ENCODE measurements at places on chromosomes 7 and 10.

DNA sequence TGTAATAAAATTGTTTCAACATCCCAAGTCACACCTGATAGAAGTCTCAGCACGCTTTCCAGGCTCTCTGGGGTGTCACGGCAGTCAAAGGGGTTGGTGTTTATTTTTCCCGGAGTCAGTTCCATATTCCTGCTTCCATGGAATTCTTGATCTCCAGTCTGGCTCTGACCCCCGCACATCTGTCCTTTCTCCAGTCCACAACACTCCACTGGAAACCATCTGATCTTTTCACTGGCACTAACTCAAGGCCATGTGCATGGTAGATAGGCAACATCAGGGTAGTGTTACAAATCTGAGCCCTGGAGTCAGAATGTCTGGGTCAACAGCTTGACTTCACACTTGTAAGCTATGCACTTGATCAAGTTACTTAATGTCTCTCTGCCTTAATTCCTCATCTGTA, 176.2 kb downstream of the WDR11 start:
- no peak for DNase-seq

- DNase-seq, result no peak
These were observed 44.5 kb upstream of the ELMO1 start for GRCh38 chr7:37493123-37493522.

DNA sequence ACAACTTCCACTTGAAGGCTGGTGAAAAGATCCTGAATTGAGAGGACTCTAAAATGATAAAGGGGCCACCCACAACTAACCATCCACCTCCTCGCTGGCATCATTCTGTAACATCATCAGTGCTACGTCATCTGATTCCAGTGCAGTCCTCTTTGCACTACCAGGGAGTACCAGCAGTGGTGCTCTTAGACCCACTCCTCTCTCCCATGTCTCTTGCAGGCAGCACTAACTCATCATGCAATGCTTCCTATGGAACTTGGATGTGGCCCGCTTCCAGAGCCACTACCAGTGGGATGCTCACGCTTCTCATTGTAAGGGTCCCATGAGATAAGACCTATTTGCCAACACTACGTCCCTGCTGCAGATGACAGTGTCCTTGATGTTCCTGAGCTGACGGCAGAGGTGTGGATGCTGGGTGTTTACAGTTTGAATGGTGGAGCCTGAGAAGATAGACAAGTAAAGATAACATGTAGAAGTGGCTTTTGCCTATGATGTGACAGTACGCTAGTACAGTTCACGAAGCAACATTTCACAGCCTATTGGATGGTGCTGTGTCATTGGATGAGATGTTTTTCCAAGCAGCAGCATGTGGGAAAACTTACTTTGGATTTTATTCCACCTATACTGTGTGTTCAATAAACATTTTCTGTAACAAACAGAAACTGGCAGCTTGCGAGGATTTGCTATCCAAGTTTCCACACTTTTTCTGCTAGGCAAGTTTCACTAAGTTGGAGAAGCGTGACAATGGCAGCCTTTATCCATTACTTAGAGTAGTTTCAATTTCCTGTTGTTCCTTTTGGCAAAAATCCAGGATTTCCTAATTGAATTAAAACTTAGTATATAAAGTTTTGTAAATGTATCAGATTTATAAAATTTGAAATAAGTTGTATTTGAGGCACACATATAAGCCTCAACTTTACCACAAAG, 35.8 kb upstream of the COBL start:
- DNase-seq, result no peak

DNA sequence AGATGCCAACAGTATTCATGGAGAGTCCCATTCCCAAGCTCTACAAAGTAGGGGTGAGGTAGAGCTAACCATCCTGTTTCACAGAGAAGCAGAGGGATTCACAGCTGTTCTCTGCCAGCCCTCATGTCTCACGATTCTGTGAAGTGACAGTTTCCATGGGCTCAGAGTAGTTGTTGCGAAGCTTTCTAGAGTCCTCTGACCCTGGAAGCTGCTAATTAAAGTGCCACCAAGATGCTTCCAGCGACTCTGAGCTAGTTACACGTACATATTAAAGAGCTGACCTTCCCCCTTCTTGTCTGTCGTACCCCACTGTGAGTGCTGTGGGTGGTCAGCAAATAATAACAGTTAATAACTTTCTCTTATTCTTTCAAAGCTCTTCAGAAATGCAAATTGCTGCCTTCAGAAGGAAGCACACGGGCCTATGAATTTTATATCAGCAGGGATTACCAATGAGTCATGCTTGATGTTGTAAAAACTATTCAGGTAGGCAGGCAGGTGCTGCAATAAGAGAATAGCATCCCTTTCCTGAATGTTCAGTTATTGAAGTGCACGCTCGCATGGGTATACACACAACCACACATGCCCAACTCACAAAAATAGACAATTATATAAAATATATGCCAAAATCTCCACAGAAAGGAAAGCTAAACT, 34.1 kb downstream of the DNAJB9 start:
- DNase-seq, result no peak

- no peak for DNase-seq
These were observed 238.8 kb downstream of the ARL4A start for GRCh38 chr7:12926206-12926605.

DNA sequence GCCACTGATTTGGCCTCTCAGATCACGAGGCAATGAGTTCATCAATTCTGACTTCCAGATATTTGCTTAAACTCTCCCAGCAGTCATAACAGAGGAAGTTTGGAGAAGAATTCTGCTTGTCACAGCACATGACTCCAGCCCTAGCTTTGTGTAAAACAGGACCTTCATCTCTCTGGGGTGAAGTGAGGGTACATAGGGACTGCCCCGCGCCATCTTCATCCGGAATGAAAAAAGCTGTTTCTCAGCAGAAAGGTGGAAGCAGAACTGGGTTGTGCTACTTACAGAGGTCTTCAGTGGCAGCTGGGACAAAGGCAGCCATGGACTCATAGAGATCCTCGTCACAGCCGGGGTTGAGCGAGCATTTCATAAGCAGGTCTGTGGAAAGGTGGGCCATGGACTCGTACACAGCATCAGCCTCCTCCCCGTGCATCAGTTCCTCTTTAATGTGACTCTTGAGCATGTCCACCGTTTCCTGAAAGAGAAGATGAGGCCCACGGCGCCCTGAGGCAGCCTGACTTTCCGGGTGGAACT, 58.4 kb upstream of the TM9SF3 start:
- DNase-seq, result no peak

- DNase-seq, result no peak
These were observed 365.9 kb upstream of the ZMIZ1 start for GRCh38 chr10:78702876-78703275.

GRCh38 chr10:78568620-78569019, 500.1 kb upstream of the ZMIZ1 start:
- no peak for DNase-seq

DNA sequence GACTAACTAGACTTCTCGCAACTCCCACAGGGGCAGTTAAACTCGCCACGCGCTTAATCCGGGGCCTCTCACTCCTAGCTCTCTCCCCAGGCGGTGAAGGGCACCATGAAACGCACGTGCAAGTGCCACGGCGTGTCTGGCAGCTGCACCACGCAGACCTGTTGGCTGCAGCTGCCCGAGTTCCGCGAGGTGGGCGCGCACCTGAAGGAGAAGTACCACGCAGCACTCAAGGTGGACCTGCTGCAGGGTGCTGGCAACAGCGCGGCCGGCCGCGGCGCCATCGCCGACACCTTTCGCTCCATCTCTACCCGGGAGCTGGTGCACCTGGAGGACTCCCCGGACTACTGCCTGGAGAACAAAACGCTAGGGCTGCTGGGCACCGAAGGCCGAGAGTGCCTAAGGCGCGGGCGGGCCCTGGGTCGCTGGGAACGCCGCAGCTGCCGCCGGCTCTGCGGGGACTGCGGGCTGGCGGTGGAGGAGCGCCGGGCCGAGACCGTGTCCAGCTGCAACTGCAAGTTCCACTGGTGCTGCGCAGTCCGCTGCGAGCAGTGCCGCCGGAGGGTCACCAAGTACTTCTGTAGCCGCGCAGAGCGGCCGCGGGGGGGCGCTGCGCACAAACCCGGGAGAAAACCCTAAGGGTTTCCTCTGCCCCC, 19.5 kb downstream of the WNT8B start:
- peak; percentile 66 for DNase-seq

- no peak for DNase-seq
These were observed 73.5 kb downstream of the ZFAND4 start for GRCh38 chr10:45599021-45599603.

- no peak for DNase-seq
These were observed 337.7 kb downstream of the GATA3 start for GRCh38 chr10:8392216-8392615.

GRCh38 chr10:69119896-69120295, 4.1 kb upstream of the VPS26A start:
- no peak for DNase-seq

DNA sequence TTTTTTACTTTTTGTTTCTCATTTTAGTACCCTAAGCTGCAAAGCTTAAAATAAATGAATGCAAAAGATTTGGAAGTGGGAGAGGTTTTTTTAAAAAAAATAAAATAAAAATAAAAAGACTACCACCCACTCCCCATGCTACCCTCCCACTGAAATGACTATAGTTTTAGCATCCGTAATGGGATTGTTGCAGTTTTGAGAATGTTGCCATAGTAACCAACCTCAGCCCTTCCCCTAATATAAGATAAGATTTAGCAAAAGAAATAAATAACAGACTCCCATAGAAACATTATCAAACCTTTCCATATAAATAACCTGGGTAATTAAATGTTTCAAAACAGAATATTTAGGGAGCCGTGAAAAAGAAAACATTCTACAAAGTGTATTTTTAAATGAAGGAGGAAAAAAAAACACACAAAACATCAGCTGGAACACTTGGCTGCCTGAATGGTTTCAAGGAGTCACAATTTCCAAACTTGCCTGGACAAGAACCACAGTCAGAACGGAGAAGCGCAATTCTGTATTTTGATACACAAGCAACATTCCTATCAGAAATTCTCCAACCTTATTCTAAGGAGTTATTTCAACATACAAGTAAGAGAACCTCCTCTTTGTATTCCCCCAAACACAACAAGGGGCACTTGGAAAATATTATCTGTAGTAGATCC, 57.4 kb downstream of the DGKI start:
- no peak for DNase-seq

GRCh38 chr10:59885430-59886134, 20.8 kb downstream of the CCDC6 start:
- DNase-seq, result no peak

- DNase-seq, result no peak
These were observed 68.5 kb downstream of the NHLRC2 start for GRCh38 chr10:113922787-113923570.

DNA sequence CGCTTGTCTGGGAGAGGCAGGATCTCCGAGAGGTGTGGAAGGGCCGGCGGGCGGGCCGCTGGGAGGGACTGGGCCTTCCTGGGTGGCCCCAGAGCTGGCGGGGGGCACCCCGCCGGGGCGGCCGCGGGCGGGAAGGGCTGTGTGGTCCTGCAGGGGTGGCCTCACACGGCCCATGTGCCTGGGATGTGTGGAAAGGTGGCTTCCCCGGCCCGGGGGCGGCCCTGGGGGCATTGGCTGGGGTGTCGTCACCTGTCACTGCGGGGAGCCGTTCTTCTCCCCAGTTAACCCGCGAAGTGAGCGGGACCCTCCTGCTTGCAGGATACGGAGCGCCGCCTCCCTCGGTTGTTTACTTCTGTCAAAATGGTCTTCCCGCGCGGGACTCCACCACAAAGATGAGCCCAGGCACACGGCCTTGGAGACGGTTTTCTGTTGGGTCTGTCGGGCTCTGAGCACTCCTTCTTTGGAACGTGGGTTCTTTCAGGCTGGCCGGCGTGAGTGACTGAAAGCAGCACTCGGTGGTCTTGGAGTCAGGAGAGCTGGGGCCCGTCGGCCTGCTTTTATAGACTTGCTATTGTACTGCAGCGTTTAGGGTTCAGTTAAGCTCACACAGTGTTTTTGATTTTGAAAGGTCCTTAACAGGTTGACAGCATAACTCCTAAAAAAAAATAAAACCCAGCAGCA, 700 bp downstream of the SMC3 start:
- DNase-seq, result peak; percentile 51

- no peak for DNase-seq
These were observed 328.5 kb downstream of the PTPRN2 start for GRCh38 chr7:158259141-158259540.
